ENCODE measurements at places on chromosomes 12 and 14. TPM values are rescaled to one million over a fixed set of nuclear protein-coding genes. Genes with fewer than 3 reads are reported as not detected.

DNA sequence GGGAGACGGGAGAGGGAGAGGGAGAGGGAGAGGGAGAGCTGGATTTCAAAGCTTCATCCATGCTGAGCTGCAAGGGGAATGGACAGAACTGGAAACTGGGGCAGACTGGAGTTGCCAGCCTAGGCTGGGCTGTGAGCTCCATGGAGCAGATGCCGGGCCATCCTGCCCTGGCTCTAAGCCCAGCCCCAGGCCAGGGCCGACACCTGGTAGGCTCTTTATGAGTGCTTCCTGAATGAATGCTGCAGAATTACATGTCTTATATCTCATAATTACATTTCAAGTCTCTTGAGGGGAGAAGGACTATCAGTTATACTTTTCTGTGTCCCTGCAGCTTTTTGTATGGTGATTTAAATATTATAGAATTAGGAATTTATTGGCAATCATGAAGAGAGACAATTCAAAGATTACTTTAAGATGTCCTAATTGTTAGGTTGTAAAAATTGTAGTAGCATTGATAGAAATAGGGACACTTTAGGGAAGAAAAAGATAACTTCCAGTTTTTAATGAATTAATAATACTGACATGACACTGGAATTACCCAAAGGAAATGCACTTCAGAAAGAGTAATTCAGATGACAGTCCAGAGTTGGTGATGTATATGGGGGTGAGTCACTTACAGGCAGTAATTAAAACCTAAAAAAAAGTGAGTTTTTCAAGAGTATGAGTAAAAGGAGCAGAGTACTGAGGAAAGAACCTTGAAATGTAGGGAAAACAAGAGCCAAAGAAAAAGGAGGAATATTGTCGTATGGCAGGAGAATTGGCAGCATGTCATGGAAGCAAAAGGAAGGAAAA, 29.0 kb downstream of the SCYL2 start:
- no peak for DNase-seq

- no peak for DNase-seq
Observed at GRCh38 chr12:121093487-121093891, 39.2 kb upstream of the P2RX7 start.

- no peak for DNase-seq
Observed at GRCh38 chr12:94228488-94228907, 80.1 kb downstream of the PLXNC1 start.

DNA sequence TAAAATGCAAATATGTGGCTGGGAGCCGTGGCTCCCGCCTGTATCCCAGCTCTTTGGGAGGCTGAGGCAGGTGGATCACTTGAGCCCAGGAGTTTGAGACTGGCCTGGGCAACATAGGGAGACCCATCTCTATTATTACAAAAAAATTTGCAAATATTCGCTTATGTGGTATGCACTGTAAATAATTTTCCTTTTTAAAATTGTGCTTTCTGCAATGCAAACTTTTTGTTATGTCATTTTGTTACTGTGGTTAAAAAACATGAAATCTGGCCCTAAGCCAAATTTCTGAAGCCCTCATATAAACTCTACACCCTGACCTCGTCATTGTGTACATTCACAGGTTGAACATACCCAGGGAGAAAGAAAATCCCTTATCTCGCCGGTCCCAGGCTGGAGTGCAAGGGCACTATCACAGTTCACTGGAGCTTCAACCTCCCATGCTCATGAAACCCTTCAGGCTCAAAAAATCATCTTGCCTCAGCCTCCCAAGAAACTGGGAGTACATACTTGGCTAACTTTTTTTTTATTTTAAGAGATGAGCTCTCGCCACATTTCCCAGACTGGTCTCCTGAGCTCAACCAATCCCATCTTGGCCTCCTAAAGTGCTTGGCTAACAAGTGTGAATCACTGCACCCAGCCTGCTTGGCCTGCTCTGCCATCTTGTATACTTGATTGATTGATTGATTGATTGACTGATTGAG, 24.7 kb downstream of the TRAPPC6B start:
- DNase-seq, result no peak

DNA sequence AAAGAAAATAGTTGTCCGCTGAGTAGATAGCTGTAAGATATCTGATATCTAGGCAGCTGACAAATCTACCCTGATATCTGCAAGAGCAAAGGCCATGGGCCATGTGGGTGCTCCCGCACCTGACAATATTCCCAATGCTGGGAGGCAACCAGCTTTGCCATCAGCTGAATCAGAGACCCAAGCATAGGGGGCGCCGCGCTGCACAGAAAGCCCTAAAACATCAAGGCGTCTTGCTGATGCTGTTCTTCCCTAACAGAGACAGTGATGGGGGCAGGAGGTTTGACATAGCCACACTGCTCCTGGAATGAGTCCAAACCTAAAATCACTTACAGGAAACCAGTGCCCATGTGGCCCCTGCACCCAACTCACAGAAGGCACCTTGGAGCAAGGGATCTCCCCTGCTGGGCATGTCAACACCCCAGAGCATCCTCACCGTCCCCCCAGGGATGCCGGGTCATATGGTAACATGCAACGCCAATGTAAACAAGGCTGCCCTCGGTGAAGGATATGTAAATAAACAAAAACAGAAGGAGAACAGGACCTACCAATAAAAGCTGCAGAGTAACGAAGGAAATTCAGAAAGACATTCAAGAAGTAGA, 199.5 kb downstream of the TMEM132D start:
- no peak for DNase-seq

- DNase-seq, result no peak
Observed at GRCh38 chr12:46265734-46266133, 3.1 kb downstream of the SLC38A1 start.

GRCh38 chr14:87840906-87841305, 152.1 kb downstream of the GALC start:
- no peak for DNase-seq

- DNase-seq, result no peak
Observed at GRCh38 chr12:5447320-5447719, 15.4 kb downstream of the NTF3 start.

DNA sequence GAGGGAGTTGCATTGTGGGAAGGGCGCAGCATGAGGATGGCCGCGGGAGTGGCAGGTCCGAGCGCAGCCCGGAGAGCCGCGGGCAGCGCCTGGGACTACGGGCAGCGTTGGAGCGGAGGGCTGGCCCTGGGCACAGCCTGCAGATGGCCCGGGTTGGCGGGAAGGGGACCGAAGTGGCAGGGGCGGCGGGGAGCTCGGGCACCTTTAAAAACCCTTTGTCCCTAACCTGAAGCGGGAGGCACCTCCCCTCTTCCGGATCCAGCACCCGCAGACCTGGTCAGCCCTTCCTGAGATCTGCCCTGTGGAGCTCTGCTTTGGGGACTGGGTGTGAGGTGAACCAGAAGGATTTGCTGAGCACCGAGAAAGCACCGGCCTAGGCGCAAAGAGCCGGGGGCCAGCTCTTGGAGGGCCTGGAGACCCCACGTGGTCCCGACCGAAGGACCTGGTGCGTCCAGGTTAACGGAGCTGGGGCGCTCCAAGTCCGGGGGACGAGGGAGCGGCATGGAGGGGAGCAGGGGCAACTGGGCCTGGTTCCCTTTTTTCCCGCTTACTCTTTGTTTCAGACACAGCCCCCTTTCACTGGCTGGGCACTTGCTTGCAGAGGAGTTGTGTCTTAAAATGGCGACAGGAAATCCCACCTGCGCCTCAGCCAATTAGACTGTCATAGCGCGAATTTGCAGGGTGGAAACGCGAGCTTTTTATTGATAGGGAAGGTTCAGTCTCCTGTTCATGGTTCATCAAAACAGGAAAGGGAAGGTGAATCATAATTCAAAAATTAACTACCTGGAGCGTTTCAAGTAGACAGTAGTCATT, 792 bp upstream of the SLC38A1 start:
- no peak for DNase-seq

- no peak for DNase-seq
Observed at GRCh38 chr14:72889366-72889765, 4.5 kb downstream of the DPF3 start.

GRCh38 chr14:64705381-64706118, 1.3 kb downstream of the PLEKHG3 start:
- no peak for DNase-seq

DNA sequence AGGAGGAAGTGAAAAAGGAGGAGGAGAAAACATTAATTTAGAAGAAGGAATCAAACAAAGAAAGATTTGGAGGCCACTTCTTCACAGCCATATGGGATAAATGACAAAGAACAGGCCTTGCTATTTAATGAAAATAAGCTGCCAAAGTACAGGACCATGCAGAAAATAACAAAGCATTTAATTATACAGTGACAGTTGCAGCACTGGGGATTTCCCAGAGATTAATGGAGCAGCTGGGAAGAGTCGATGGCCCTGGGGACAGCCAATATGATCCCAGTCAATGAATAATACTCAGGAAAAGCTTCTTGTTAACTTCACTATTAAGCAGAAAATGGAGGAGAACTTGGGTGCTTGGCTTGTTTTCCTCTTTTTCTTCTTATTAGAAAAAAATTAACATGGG, 34.6 kb downstream of the RERG start:
- peak; percentile 56 for DNase-seq

- peak; percentile 98 for DNase-seq
Observed at GRCh38 chr12:1690578-1691122, at the start of gene ADIPOR2. TSS of gene ADIPOR2 (plus strand) at chr12:1691070. CDS start at chr12:1754344, 63,274 bp downstream.

The TMCC3 gene
- total RNA-seq, result 8.5 TPM
